ENCODE measurements at places on chromosomes 12 and 14.

DNA sequence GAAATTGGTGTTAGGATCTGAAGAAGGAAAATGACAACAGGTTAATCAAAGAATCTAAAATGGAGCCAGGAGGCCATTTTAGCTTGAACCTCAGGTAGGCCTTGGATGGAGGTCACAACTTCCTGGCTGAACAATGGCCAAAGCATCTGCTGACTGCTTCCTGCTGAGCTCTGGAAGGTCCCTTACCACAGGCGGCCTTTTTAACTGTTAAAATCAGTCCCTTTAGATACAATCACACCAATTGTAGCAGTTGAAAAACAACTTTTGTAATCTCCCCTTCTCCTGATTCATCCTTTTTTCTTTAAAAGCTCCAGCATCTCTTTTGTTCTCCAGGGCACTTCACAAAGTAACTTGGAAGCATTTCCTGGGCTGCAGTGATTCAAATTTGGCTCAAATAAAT, 388.8 kb downstream of the PDZRN4 start:
- DNase-seq, result no peak

DNA sequence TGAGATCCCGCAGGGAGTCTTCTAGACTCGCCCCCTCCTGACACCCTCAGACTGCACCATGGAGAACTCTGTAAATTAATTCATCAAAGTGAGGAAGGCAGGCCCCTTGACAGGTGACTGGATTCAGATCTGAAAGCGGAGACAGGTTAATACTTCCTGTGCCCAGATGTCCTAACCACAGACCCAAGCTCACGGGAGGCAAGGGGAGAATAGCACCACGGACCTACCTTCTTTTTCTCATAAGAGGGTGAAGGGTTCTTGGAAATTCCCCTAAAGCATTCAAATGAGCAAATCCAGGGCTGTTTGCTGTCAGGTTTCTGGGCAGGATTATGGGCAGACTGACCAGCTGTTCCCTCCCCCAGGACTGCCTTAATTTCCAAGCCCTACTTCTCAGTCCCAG, 170.0 kb downstream of the ZFP36L1 start:
- no peak for DNase-seq

DNA sequence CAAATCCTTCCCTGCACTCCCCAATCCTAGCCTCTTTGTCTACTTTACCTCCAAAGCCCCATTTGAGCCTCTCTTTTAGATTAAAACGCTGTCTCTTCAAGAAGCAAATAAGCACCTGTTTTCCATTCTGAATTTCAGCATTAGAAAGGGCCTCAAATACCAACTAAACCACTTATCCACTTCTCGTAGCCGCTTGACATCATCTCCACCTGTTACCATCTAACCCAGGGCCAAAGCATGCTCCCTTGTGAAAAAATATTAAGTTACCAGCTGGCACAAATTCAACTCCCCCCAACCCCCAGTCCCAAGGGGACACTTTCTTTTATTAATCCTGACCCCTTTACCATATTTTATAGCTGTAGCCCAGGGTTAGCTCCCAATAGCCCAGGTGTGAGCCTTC, 43.1 kb downstream of the GPHB5 start:
- no peak for DNase-seq

- no peak for DNase-seq
These were observed 747 bp downstream of the HSPB8 start for GRCh38 chr12:119179335-119180021.

DNA sequence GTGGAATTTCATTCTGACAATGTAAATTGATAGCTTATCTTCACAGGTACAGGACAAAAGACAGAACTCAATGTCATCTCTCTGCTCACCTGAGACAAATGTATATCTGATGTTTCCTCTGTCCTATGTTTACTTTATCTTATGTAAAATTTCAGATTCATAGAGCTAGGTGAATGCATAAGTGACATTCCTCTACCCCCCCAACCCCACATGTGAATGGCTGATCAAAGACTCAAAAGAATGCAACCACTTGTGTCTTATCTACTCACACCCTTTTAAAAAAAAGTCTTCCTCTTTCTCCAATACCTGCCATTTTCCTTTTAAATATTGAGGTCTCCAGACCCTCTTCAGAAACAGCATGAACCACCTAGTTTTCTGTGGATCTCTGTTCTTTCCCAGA, 736.6 kb upstream of the SEL1L start:
- DNase-seq, result no peak

GRCh38 chr12:70399311-70399710, 33.2 kb downstream of the KCNMB4 start:
- DNase-seq, result no peak

DNA sequence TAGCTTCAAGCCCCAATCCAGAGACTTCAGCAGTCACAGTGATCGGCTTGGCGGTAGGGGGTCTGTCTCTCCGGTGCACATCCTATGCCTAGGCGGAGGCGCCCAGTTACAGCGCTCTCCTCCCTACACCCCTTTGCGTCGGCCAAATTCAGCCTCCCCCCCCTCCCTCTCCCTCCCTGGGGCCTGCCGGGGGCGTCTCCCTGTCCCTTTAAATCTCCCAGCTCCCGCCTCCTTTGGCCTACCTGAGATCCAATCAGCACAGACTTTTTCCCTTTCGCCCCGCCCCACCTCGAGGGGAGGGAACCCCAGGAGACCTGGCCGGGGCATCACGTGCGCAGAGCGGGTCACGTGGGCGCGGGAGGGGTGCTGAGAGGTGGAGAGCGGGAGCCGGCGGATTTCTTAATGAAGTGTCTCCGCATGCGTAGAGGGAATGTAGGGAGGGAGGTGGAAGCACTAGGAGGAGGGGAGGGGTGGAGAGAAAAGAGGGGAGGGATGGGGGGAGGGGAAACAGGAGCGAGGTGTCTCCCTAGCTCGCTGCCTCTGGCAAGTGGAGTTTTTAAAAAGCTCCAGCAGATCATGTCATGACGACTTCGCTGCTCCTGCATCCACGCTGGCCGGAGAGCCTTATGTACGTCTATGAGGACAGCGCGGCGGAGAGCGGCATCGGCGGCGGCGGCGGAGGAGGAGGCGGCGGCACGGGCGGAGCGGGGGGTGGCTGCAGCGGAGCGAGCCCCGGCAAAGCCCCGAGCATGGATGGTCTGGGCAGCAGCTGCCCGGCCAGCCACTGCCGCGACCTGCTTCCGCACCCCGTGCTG, at the start of gene HOXC13:
HOXC13 (plus strand) TSS at position 506 of the 815 bp plus-strand sequence; CDS start at position 582, 76 bp downstream.
- peak; percentile 58 for DNase-seq

DNA sequence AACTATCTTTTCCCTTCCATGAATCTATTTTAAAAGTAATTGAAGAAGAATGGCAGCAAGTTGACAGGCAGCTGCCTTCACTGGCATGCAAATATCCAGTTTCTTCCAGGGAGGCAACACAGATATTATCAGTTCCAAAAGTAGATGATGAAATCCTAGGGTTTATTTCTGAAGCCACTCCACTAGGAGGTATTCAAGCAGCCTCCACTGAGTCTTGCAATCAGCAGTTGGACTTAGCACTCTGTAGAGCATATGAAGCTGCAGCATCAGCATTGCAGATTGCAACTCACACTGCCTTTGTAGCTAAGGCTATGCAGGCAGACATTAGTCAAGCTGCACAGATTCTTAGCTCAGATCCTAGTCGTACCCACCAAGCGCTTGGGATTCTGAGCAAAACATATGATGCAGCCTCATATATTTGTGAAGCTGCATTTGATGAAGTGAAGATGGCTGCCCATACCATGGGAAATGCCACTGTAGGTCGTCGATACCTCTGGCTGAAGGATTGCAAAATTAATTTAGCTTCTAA, 18.4 kb downstream of the TMPO start:
- DNase-seq, result peak; percentile 51

GRCh38 chr12:62505786-62506185, 39.2 kb downstream of the MON2 start:
- no peak for DNase-seq

DNA sequence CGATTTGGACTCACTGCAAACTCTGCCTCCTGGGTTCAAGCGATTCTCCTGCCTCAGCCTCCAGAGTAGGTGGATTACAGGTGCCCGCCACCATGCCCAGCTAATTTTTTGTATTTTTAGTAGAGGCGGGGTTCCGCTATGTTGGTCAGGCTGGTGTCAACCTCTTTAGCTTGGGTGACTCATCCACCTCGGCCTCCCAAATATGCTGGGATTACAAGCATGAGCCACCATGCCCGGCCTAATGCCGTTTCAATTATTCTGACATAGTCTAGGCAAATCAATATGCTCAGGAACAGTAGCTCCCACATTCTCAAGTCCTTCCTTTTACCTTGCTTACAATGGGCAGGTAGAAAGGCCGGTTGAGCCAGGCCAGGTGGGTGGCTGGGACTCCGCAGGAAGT, 82.0 kb upstream of the EEA1 start:
- DNase-seq, result no peak

DNA sequence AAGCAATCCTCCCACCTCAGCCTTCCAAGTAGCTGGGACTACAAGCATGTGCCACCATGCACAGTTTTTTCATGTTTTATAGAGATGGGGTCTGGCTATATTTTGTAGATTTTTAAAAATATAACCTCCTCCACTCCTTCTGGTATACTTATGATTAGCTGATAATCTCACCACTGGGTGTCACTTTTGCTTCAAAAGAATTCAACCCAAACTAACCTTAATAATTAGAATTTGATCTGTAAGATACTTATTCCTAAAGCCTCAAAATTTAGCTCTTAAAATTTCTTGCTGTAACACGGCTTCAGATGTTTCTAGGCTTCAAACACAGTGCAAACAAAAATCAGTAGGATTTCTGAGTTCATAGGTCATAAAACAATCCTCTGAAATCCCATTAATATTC, 130.3 kb downstream of the CEP83 start:
- no peak for DNase-seq

- no peak for DNase-seq
These were observed 215.5 kb downstream of the CRADD start for GRCh38 chr12:93892423-93893268.

DNA sequence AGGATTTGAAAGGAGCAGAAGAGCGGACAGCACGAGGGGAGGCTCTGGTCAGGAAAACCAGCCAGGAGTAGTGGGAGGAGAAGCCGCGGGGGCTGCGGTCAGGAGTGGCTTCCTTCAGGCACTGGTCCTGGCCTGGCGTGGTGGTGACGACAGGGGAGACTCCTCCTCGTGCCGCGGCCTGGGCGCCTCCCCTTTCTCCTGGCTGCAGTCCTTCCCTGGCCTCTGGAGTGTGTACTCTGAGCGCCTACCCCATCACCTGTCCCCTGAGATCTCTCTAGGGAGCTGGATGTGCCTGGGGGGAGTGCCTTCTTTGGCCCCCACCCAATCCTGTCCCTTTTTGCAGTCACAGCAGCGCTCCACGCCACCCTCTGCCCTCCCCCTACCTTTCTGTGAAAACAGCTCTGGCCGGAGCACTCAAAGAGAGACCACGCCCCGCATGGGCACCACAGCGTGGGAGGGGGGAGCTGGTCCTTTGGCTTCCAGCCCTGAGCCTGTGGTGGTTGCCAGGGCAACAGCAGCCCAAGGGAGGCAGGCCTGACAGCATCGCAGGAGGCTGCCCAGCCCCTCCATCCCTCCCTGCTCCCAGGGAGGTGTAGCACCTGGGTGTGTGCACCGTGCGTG, 125.9 kb downstream of the CALM1 start:
- no peak for DNase-seq

- no peak for DNase-seq
These were observed 278.7 kb downstream of the ITPR2 start for GRCh38 chr12:26554332-26554731.

- DNase-seq, result no peak
These were observed 225.0 kb upstream of the G2E3 start for GRCh38 chr14:30333934-30334333.

DNA sequence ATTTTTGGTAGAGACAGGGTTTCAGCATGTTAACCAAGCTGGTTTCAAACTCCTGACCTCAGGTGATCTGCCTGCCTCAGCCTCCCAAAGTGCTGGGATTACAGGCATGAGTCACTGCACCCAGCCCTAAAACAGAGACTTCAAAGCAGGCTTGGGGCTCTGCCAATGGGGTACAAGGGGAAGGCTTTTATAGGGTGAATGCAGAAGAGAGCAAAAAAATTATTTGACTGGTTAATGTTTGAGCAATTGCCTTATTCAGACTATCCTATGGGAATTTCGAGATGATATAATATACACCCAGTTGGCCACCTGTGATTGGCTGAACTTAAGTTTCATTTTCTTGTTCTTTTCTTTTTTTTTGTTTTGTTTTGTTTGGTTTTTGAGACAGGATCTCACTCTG, 31.5 kb upstream of the ACTN1 start:
- DNase-seq, result no peak

DNA sequence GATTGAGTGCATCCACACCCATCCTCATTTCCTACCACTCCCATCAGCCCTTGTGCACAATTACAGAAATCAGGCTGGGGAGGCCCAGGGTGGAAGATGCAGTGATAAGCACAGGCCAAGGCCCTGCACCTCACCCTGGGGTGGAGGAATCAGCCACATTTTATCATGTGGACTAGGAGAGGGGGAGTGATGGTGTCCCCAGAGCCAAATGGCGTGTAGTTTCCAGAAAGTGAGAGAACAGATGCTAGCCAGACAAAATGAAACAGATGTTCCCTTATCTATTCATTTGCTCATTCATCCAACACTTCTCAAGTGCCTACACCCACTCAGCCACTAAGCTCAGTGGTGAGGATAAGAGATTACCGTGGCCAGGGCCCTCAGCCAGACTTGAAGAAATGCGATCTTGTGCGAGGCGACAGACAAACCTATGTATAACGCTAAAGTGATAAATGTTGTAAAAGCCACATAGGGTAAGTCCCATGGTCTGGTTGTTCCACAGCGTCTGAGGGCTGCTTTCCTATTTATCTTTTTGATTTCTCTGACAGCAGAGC, 93.6 kb downstream of the STAB2 start:
- DNase-seq, result no peak

GRCh38 chr12:7934091-7934888, 1.7 kb downstream of the SLC2A3 start:
- DNase-seq, result no peak

DNA sequence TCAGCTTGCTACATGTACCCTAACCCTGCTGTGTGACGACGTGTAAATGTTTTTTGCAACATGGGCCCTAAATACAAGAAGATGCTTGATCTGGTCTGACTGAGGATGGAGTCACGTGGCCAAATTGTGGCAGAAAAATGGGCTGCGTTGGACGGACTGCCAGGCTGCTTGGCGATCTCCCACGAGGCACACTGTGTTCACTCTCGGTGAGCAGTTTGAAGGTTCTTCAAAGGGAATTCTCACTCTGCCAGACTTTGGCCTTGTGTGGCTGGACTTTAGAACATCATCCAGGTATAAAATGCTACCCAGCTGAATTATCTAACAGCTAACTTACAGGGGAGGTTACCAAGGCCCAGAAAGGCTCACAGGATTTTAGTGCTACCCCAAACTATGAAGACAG, 85.1 kb downstream of the KDM2B start:
- no peak for DNase-seq

- no peak for DNase-seq
These were observed at the start of gene KCNA5 for GRCh38 chr12:5043589-5044419. TSS of gene KCNA5 (plus strand) at chr12:5043879. CDS start at chr12:5044148, 269 bp downstream.

DNA sequence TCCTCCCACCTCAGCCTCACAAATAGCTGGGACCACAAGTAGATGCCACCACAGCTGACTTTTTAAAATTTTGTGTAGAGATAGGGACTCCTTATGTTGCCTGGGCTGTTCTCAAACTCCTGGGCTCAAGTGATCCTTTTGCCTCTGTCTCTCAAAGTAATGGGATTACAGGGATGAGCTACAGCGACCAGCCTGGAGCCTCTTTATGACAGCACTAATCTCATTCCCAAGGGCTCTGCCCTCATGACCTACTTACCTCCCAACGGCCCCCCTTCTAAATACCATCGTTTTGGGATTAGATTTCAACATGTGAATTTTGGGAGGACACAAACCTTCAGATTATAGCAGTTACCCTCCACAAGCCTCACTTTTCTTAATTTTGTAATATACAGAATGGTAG, 150.6 kb upstream of the FUT8 start:
- no peak for DNase-seq

Data from AG09309 (cell line).